Activated CD8-positive, alpha-beta memory T cell treated with anti-CD3 and anti-CD28 coated beads for 4 hours (primary cell): ENCODE measurements at places on chromosomes 2 and 18.

- DNase-seq = no peak
Observed at GRCh38 chr2:67318993-67319481, 78.1 kb upstream of the ETAA1 start.

DNA sequence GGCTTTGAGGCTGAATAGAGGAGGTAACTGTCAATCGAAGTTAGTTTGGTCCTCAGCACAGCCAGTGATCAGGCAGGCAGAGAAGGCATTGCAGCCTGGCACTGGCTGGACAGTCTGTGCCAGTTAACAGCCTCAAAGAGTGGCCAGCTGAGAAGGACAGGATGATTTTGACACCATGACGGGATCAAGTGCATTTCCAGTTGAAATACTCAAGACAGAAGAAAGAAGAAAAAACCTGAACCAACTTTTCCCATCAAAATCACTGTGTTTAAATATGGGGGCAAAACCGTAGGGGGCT is 96.7 kb upstream of the ZCCHC2 start:
- no peak for DNase-seq

- no peak for DNase-seq
Observed at GRCh38 chr2:44952143-44952805, 10.8 kb downstream of the SIX3 start.

GRCh38 chr2:166091439-166091838 is 36.4 kb downstream of the SCN1A start:
- DNase-seq = no peak

DNA sequence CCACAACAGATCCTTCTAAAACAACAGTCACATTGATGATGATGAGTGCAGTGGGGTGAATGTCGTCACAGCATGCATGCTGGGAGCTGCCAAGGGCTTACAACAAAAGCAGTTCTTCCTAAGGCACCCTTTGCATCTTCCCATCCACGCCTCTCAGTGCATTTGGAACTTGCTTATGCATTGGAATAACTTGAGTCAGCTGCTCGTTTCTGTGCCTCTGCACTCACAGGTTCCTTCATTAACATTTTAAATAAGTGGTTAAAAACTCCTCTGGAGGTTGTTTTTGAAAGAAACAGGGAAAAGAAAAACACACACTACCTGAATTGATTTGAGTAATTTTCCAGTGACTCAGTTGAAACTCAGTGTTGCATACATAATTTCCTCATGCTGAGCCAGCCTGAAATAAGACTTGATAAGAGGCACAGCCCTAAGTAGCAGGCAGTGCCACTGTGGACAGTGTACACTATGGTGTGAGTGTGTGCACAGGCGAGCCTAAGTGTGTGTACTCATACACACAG is 46.8 kb upstream of the TRIM43B start:
- no peak for DNase-seq

GRCh38 chr2:241125626-241126025 is 23.5 kb upstream of the MTERF4 start:
- no peak for DNase-seq

- DNase-seq = no peak
Observed at GRCh38 chr18:56202678-56203077, 435.7 kb downstream of the TXNL1 start.

- DNase-seq = no peak
Observed at GRCh38 chr2:231900486-231900942, 25.7 kb downstream of the NPPC start.

- no peak for DNase-seq
Observed at GRCh38 chr18:43934322-43934721, 657.0 kb upstream of the SYT4 start.

DNA sequence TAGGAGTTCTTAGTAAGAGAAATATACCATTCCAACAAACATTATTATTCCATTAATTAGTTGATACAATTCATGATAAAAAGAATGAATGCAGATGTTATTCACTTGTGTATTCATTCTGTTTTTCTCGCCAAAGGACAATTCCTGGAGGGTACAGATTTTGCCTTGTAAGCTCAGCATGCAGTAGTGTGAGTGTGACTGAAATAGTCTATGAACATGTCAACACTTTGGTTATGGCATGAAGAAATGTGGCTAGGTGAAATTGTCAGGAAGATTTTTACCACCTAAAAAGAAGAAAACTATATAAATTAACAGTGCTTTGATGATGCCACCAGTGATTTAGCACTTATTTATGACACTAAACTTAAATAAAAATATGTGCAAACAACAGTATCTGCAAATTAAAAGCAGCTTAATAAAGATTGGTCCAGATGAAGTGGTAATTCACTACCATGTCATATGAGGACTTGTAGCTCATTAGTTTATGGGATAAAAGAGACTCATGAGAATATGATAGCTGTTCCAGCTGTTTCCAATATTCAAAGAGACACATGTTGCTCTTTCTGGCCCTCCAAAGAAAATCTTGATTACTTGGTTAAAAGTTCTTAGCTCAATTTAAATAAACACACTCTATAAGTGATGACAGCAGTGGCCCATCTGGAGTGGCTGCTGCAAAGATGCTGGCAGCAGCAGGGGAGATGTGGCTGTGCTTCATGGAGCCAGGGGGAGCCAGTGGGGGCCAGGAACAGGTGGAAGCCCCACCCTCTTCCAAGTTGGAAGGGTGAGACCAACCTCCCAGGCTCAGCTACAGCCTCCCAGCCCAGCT is 165.0 kb downstream of the CDH19 start:
- no peak for DNase-seq

DNA sequence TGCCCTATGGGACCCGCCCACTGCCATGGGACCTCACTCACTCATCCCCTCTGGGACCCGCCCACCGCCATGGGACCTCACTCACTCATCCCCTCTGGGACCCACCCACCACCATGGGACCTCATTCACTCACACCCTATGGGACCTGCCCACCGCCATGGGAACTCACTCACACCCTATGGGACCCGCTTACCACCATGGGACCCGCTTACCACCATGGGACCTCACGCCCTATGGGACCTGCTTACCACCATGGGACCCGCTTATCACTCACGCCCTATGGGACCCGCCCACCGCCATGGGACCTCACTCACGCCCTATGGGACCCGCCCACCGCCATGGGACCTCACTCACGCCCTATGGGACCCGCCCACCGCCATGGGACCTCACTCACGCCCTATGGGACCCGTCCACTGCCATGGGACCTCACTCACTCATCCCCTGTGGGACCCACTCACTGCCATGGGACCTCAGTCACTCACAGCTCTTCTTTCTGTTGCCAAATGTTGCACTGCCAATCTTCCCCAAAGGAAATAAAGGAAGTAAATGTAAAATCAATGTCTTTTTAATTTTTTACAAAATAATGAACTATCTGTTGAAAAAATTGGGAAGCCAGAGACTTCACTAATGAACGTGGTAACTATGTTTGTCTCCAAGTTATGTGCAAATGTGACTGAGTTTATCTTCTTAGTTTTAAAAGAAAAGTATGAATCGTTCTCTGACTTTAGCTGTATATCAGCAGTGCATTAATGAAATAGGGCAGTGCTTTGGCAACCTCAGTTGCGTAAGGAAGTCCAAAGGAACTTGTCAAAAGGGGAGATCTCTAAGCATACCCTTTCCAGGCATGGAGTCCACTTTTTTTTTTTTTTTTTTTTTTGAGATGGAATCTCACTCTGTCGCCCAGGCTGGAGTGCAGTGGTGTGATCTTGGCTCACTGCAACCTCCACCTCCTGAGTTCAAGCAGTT is 101.5 kb upstream of the MGAT5 start:
- DNase-seq = no peak

DNA sequence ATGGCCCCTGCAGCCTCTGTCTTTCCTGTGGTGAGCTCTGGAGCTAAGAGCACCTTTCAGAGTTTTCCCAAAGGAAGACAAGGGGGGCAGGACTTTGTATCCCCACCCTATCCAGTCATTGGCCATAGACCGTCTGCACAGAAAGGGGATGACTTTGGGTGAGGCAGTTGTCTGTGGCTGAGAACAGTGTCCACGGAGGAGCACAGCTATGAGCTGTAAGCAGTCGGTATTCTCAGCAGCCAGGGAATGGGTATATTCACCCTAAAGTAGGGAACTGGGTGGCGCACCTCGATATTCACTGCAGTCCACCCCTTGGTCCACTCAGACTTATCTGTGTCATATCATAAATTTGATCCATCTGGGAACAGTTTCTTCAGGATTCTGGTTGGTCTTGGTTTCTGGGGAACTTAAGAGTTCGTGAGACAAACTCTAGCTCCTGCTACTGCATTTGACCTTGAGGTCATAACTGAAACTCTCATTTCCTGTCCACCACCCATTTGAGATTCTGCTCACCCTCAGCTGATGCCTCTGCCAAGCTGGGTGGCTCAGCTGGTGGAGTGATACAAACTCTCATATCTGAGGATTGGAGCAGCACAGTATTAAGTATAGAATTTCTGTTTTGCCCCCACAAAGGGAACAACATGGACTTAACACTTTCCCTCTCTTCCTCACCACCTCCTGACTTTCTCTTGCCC is 45.2 kb upstream of the SCG2 start:
- no peak for DNase-seq

- DNase-seq = no peak
Observed at GRCh38 chr2:44016282-44016681, 20.5 kb upstream of the LRPPRC start.

- peak; percentile 42 for DNase-seq
Observed at GRCh38 chr2:134127496-134127895, 126.4 kb upstream of the MGAT5 start.

GRCh38 chr2:212936572-212936971 is 214.8 kb downstream of the IKZF2 start:
- no peak for DNase-seq

- DNase-seq = peak; percentile 33
Observed at GRCh38 chr18:48540251-48541025, 1.6 kb downstream of the CTIF start.
